KBM-7 (cell line): ENCODE measurements at places on chromosomes 5 and 9.
A peak's percentile ranks its signal among the peaks of the same experiment; 100 is the strongest.

DNA sequence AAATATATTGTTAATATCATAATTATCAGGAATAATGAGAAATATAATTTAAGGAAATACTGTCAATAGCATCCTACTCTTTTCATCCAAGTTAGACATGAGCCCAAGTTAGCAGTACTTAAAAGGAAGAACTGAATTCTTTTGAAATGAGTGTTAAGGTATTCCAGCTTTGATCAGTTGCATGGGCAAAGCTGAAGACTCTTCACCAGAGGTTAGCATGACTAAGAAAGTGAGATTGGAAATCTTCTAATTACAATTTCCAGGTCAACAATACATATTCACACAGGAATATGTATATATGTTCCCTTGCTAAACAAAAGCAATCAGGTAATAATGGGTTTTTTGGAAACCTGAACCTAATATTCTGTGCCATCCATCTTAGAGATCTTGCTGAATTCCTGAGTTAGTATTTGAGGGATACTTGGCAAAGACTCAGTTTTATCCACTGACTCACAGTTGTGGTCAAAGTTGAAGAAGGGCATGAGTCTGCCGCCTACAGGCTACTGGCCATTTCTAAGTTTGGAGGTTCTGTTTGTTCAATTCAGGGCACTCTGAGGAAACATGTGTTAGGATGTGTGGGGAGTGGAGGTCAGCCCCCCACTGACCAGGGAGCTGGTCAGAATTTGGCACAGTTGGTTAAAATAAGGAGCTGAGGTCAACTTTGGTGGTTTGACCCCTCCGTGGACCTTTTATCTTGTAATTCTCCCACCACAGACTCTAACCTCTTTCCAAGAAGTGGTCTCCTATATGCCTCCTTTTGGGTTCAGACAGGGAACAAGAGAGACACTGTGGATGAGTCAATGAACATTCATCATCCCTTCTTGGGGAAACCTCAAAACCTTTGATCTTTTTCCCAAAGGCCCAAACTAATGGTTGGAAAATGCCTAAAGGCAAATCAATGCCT, 118.3 kb downstream of the PIK3R1 start:
- DNase-seq: no peak

DNA sequence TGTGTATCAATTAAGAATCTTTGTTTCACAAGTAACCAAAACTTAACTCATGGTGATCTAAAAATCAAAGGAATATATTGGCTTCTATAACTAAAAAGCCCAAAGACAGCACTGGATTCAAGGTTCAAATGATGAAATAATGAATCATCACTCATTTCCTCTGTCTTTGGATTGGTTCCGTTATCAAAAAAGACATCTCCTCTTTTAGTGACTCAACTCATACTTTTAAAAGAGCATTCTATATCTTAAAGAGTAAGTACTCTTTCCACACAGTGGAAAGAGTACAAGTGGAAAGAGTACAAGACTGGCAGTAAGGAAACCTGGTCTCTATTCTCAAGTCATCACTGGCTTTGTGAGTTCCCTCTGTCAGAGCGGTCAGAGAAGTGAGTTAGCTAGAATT, 141.4 kb upstream of the NMUR2 start:
- no peak for DNase-seq

DNA sequence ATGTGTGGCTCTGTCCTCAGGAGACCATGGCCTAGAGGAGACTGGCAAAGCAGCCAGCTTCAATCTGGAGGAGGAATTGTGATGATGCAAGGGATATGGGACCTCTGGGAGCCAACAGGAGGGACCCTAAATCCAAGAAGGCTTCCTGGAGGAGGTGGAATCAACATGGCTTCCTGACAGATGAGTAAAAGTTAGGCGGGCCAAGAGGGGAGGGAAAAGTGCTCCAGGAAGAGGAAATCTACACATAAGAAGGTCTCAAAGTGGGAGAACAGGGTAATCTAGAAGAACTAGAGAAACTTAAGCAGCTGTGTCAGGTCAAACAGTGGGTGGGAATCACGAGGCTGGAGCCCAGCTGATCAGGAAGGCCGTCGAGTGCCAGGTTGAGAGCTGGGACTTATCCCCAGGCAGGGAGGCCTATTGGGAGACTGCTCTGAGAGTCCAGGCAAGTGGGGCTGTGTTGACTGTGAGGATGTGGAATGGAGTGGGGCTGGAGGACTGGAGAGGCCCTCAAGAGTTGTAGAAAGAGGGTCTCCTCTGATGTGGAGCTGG, 119.1 kb downstream of the C9orf50 start:
- DNase-seq: no peak

DNA sequence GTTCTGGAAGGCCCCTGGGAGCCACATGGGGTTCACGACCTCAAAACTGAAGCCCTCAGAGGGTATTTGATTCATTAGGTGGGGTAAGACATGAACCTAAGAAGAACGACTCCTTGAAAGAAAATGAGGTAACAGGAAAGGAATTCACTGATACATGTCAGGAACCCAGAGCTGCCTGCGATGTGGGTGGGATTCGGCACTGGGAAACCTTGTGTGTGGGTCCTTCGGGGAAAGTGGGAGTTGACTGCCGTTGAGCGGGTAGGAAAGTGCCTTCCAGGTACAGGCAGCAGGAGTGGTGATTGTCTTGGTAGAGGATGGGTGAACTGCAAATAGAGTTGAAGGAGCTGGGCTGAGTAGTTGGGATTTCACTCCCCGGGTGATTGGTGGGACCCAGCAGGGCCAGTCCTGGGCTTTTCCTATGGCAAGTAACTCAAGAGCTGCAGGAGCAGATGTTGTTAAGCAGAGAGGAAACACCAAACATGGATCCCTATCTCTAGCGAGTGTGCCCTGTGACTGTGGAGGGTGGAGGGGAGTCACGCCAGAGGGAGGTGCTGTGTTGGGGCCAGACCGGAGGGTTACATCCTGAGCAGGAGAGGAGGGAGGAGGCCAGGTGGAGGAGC, 30.8 kb downstream of the ANKRD33B start:
- DNase-seq: no peak

- no peak for DNase-seq
Measured at GRCh38 chr5:7395947-7396712, at the start of gene ADCY2. ADCY2 (plus strand) TSS chr5:7396138; CDS start chr5:7396297, 159 bp downstream.

DNA sequence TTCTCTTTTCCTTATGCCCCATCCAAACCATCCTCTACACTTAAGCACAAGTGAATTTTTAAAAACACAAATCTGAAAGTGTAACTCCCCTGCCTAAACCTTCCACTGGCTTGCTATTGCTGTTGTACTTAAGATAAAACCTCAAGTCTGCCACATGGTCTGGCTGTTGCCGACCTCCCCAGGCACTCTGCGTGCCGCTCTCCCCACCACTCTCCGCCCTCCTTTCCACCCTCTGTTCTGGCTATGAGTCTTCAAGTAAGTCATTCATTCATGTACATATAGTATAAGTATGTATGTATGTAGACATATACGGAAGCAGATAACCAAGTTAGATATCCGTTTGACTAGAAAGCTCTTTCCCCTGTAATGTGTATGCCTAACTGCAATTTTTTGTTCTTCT, 94.7 kb upstream of the ANKRD55 start:
- no peak for DNase-seq

- no peak for DNase-seq
Measured at GRCh38 chr5:97906135-97906534, 723.1 kb upstream of the RIOK2 start.

GRCh38 chr9:127180457-127181314, 58.3 kb upstream of the ANGPTL2 start:
- no peak for DNase-seq

- no peak for DNase-seq
Measured at GRCh38 chr9:38677660-38678303, 42.2 kb downstream of the FAM240B start.

DNA sequence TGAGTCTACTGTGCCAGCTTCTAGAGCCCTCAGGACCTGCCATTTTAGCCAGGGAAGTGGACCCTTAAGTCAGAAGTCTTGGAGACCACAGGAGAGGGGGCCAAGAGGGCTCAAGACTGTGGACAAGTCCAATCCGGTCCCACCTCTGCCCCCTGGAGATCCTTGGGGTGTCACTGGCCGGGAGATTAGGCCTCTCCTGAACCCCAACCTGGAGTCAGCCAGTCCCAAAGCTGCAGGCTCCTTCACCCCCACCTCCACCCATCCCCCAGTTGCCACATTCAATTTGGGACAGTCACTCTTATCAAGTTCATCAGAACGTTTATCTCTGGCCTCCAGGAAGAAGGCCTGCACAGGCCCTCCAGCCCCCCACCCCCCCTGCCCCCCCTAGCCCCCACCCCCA, 290 bp downstream of the SLC23A1 start:
- no peak for DNase-seq

DNA sequence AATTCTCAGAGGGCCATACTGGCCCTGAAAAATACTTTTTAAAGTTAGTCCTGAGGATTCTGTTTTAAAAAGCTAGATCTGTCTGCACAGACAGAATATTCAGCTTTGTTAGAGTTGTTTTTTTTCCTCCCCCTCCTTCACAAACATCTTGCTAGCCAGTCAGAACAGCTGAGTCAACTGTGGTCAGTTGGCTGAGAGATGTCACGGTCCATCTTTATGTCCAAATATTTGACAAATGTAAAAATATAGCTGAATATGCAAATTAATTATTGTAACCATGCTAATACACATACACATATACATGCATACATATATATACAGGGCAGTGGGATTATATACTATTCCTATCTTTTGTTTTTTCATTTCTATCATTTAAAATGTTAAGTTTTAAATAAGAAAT, 33.9 kb downstream of the UNC13B start:
- DNase-seq: no peak

DNA sequence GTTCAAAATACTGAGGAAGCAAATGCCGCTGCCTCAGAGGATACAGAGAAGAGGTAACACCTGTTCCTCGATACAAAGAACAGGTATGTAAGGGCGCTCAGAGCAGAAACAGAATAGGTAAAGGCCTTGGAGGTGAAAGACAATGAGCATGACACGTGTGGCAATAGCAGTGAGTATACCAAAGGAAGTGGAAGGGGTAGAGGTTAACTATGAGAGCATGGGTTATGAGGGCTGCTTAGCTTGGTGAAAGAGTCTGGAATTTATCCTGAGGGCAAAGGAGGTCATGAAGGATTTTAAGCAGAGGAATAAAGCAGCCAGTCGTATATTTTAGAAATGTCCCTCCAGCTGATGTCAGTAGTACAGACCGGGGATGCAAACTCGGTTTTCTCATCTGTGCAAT, 269.8 kb upstream of the ZNF462 start:
- DNase-seq: no peak

GRCh38 chr5:83745816-83746215, 25.2 kb upstream of the HAPLN1 start:
- DNase-seq: no peak

DNA sequence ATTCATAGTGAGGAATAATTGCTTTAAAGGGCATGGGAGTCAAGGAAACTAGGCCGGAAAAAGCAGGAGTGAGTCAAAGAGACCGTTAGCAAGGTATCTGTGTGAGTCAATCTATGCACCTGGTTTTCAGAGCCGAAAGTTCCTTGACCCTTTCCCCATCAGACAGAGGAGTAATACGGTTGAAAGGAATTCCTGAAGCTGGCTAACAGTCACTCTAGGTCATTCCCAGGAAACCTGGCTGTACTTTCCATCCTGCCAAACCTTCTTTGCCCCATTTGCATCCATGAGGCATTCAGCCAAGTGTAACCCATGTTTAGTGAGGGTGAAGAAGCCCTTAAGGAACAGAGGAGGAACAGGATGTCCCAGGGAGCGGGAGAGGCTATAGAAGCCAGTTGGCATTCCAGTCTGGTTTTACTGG, 16.2 kb downstream of the RBM18 start:
- no peak for DNase-seq

- DNase-seq: peak; percentile 73
Measured at GRCh38 chr9:132169672-132170392, 8.0 kb downstream of the NTNG2 start.

- no peak for DNase-seq
Measured at GRCh38 chr5:149002761-149003689, 59.8 kb downstream of the SH3TC2 start.

GRCh38 chr9:134377976-134378375, 51.7 kb downstream of the RXRA start:
- no peak for DNase-seq
